ENCODE measurements at places on chromosomes 5 and 9.

DNA sequence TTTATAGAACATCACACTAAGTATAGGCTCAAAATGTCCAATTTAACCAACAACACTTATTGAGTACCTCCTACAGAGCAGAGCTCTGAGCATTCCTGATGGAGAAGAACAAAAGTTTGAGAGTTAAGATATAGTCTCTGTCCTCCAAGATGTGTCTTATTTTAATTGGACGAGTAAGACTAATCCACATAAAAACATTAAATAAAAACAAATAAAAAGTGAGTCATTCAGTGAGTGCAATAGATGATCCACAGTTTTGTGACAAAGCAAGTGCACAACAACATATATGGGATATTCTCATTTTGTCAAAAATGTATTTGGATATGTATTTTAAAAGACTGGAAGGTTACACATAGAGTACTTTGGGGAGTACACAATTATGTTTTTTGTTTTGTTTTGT, 277.4 kb downstream of the FBXL17 start:
- no peak for DNase-seq

GRCh38 chr5:124511791-124512190, 234.6 kb downstream of the ZNF608 start:
- no peak for DNase-seq

DNA sequence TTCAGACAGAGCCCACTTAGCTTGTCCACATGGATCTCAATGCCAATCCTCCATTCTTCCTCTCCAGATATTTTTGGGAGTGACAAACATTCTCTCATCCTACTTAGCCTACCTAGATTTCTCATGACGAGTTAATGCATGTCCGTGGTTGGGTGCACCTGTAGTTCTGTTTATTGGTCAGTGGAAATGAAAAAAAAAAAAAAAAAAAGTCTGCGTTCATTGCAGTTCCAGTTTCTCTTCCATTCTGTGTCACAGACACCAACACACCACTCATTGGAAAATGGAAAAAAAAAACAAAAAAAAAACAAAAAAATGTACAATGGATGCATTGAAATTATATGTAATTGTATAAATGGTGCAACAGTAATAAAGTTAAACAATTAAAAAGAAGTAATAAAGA, 59.0 kb downstream of the BASP1 start:
- no peak for DNase-seq

GRCh38 chr9:119074017-119074416, 295.2 kb downstream of the BRINP1 start:
- DNase-seq = no peak

DNA sequence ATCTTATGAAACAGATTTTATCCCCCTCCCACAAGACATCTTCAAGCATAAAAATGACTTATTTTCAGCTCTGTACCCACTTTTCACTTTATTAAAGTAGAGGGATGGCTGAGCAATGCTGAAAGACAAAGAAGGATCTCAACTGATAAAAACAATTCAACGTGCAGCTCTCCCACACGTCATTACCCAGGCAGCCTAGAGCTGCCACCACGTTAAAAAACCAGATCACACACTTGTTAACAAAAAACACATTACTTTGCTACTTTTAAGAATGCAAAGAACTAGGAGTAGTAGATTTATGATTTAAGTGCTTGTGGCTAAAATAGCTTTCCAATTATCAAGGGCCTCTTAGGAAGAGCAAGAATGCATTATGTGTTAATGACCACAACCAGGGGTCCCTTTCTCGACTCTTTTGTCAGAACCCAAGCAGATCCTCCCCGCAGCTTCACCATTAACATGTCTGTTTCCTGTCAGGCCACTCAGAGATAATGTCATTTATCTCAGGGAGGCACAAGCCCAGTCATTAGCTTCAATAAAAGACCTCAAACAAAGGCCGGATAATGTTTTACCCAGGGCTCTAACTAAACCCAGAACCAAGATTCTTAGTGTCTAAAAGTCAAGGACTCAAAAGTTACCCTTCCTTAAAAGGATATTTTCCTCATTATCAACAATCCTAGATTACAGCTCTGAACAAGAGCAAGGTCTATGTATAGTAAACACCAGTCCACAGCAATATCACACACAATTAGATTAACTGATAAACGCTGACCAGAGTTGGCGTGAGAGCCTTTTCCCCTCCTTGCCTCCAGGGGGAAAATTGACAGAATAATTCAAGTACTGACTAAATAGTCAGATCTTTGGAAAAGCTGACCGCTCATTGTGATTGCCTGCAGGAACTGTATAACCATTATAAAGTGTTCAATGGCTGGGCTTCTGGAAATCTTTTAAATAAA, 7.5 kb downstream of the ZNF608 start:
- DNase-seq = peak; percentile 19

- DNase-seq = no peak
Measured at GRCh38 chr5:127685662-127686061, 17.5 kb upstream of the CCDC192 start.

GRCh38 chr5:100697970-100698369, 162.8 kb downstream of the FAM174A start:
- DNase-seq = no peak

GRCh38 chr5:136809382-136809781, 444.0 kb upstream of the TRPC7 start:
- no peak for DNase-seq

DNA sequence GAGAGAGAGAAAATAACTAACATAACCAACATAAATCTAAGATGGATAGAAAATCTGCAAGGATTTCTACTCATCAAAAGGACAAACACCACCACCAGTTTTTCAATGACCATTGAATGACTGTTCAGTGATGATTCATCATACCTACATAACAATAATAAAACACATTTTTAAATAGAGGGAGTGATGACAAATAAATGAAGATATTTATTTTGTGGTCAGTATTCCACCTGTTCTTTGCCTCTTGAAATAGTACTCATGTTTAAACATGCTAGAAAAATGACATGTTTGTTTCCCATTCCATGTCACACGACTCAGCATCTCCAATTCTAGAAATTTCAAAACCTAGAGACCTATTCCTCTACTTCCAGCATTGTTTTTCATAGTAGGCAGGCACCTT, 34.6 kb upstream of the ADAMTS16 start:
- DNase-seq = no peak

DNA sequence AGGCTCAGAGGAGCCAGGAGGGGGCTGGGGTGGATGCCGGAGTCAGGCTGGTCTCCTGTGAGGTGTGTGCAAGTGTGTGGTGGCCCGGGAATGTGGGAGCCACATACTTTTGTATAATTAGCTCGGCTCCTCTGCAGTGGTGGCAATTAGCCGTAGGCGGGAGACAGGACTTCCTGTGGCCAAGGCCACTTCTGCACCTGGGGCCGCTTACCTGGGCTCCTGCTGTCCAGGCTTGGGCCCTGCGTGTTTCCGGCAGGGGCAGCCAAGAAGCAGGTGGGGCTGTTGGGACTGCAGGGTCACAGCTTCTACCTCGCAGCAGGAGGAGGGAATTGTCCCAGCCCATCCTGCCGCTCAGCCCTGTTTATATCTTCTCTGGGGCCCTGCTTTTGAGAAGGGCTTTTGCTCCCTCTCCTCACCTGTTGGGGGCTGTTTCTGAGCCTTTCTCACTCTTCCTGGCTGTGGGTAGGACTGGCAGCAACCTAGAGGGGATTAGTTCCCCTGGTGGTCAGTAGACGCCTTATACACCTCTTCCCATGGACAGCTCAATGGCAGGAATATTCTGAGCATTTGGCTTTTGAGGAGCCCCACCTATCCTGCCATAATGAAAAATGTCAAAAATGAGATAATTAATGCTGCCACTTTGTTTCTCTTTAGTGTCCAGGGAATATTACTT, 145.4 kb upstream of the PITX1 start:
- DNase-seq = peak; percentile 11

DNA sequence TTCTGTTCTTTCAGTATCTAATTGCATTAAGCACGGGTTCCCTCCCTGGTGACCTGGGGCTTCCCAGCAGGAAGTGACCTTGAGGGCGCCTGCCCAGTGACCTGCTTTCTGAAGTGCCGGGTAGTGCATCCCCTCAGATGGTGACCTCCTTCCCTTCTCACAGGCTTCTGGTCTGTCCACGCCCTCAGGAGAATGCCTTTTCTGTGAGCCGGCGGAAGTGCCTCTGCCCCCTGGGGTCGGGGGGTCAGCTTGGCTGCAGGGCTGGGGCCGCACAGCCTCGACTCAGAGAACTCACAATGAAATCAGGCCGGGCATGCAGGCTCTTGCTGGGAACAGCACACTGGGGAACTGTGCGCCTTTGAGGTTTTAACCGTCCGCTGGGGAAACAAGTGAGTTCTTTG, 124.5 kb upstream of the PHYKPL start:
- DNase-seq = no peak

DNA sequence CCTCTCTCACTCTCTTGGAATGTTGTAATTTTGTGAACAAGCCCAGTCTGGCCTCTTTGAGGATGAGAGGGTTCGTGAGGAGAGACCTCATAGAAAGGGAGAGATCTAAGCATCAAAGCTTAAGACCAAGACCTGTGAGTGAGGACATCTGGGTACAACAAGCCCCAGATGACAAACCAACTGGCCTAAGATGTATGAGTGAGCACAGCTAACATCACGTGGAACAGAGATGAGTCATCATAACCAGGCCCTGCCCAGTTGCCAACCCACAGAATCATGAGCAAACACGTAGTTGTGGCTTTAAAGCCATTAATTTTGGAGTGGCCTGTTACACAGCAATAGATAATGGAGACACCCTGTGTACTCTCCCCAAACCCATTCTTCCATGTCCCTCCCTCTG, 439.1 kb upstream of the KIF2A start:
- DNase-seq = no peak

- no peak for DNase-seq
Measured at GRCh38 chr5:67989456-67989855, 226.1 kb upstream of the PIK3R1 start.

DNA sequence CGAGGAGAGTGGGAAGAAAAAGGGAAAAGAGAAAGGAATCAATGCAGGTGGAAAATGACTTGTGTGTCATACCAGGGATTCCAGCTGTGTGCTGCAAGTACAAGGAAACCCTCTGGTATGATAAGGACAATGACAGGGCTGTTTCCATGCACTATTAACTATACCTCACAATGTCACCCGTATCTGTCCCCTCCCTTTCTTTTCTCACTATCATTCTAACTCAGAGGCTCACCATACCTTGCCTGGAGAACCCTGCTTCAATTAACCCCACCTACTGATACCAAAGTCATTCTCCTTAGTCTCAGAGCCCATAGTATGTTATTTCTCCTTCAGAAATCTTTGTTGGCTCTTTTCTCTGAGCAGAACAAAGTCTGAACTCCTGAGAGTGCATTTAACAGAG, 236.2 kb upstream of the NREP start:
- no peak for DNase-seq

DNA sequence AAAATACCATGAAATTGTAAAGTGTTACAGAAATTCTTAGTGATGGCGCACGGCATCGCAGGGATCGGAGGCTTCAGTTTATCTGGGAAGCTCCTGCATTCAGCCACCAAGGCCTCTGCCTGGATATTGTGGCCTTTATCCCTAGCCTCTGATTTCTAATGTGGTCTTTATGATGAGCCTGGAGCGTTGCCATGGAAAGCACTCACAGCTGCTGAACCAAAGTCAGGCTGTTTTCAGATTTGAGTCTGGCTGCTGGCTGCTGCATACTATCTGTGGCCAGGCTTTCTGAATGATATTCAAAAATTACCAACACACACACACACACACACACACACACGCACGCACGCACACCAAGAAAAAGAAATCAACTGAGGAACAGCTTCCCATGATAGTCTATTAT, 101.1 kb upstream of the ZNF366 start:
- DNase-seq = no peak

GRCh38 chr5:64954518-64954917, 185.8 kb downstream of the CWC27 start:
- DNase-seq = no peak

DNA sequence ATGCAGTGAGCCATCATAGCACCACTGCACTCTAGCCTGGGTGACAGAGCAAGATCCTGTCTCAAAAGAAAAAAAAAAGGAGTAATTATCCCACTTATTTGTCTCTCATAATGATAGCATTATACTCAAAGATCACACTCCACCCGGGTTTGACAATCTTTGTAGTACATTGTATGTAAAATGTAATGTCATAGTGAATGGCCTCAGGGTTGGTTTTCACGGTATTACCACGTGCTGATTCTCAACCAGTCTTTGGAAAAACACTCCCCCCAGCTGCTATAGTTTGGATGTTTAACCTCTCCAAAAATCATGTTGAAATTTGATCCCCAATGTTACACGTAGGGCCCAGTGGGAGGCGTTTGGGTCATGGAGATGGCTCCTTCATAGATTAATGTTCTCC, 402.4 kb upstream of the GRAMD2B start:
- DNase-seq = no peak

DNA sequence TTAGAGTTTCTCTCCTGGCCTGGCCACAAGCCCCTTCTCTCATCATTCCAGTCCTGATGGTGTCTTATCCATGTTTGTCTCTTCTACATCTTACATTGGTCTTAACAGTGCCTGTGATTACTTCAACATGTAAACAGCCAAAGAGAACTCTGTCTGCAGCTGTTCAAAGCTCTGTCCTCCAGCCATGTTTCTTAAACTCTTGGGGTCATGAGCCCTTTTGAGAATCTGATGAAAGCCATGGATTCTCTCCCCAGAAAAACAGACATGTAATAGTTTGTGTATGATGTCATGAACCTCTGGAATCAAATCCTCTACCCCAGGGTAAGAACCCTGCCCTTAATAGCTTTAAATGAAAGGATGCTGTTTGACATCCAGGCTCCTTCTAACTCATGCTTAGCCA, 30.1 kb downstream of the MAMDC2 start:
- DNase-seq = no peak

- DNase-seq = no peak
Measured at GRCh38 chr9:78261403-78262001, 25.6 kb downstream of the CEP78 start.

- DNase-seq = peak; percentile 15
Measured at GRCh38 chr5:73171495-73171894, 1.5 kb upstream of the TMEM174 start.

- DNase-seq = no peak
Measured at GRCh38 chr5:99639905-99640304, 711.1 kb upstream of the CHD1 start.

GRCh38 chr9:105119156-105119555, 125.3 kb upstream of the SLC44A1 start:
- DNase-seq = no peak

- DNase-seq = peak; percentile 27
Measured at GRCh38 chr9:33354651-33355211, 47.6 kb downstream of the AQP7 start.

GRCh38 chr5:176836811-176837706, 26.7 kb downstream of the UNC5A start:
- DNase-seq = peak; percentile 71

Measured in DMS79 treated with DMSO at 0.1 percent for 48 hours (cell line).